ENCODE measurements at places on chromosomes 2 and 18.

- DNase-seq: peak; percentile 60
These were observed 47.6 kb upstream of the TTC39C start for GRCh38 chr18:23966909-23967308.

GRCh38 chr2:233033672-233034071, 1.2 kb downstream of the NEU2 start:
- DNase-seq: no peak

DNA sequence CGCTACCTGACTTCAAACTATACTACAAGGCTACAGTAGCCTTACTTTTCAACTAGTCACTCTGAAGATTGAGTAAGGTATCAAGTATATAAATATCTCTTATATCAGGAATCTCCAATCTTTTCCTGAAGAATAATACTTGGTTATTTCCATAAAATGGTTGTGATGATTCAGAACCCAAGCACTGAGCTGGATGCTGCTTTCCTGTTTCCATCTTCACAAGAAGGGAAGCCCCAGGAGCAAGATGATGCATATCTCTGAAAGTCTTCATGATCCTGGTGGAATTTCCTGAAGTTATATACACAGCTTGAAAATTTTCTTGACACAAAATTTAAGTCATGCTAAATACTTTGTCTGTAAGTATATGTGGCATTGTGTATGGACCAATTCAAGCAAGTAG, 243.9 kb upstream of the TANK start:
- no peak for DNase-seq

GRCh38 chr2:224932522-224932921, 109.7 kb downstream of the DOCK10 start:
- no peak for DNase-seq

- DNase-seq: no peak
These were observed 10.4 kb downstream of the COPS9 start for GRCh38 chr2:240125742-240126141.

GRCh38 chr2:217751192-217751591, 251.6 kb downstream of the TNS1 start:
- no peak for DNase-seq

DNA sequence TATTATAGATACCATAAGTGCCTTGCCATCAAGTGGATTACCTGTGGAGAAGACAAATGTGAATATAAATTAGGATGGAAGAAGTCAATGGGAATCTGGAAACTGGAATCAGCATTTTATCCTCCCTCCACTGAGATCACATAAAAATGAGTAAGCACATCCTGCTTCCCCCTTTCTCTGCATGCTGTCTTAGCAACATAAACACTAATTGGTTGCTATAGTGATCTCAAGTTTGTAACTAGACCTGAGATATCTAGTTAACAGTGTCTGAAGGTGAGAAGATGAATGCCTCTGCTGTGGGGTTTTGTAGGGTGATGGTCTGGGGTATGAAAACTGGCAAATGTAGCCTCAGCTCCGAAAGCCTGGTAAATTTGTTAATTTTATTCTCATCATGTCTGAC, 1357.5 kb upstream of the CELF4 start:
- DNase-seq: peak; percentile 77

GRCh38 chr2:56288838-56289580, 105.2 kb downstream of the CCDC85A start:
- DNase-seq: peak; percentile 23

- DNase-seq: peak; percentile 56
These were observed 5.6 kb upstream of the IMP4 start for GRCh38 chr2:130336877-130337734.

DNA sequence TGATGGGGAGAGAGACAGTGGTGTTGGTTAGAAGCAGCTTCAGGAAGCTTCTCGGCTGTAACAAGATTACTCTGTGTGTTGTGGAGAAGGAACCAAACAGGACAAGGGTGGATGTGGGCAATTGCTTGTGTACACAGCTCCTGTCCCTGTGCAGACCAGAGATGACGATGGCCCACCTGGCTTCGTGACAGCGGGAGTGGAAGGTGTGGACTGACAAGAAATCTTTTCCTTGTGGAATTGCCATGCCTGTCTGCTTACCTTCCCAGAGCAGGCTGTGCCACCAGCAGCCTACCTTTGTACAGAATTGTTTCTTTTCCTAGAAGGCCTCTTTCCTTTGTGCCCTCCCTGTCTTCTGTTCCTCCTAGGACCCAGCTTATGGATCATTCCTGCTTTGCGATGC, 93.8 kb downstream of the ITGB1BP1 start:
- DNase-seq: no peak

DNA sequence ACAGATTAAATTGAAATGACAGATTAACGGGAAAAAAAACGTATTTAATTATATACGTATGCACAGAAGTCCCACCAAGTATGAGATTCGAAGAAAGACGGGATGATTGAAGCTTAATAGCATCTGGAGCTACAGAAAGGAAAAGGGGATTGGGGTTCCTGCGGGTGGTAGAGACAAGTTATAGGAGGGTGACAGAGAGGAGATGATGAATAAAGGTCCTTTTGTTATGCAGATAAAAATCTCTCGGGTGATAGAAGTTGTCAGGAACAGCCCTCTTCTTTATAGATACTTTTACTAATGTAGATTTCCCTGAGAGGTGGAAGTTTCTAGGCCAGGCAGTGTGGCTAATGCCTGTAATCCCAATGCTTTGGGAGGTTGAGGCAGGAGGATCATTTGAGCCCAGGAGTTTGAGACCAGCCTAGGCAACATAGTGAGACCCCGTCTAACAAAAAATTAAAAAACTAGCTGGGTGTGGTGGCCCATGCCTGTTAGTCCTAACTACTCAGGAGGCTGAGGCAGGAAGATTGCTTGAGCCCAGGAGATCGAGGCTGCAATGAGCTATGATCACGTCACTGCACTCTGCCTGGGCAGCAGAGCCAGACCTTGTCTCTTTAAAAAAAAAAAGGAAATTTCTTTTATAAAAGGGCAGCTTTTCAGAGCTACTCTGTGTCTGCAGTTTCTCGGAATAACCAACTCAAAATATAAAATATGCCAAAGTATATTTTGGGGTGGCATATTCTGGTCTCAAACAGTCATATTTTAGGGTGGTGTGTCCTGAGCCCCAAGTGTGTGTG, 113.0 kb downstream of the STPG4 start:
- DNase-seq: no peak

DNA sequence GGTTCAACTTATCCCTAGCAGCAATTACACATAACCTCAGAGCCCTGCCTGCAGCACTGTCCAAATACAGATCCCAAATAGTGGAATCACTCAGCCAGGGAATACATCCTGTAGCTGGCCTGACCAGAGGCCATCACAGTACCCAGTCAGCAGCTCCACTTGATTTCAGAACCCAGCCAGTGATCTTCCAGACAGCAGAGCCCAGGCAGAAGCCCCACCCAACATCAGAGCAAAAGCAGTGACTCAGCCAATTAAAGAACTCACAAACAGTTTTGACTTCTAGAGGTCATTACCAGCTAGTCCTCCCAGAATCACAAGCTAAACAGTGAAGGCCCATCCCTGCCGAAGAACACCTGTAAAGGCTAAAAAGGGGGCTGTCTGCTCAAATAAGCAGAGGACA, 118.0 kb upstream of the SRD5A2 start:
- DNase-seq: no peak

DNA sequence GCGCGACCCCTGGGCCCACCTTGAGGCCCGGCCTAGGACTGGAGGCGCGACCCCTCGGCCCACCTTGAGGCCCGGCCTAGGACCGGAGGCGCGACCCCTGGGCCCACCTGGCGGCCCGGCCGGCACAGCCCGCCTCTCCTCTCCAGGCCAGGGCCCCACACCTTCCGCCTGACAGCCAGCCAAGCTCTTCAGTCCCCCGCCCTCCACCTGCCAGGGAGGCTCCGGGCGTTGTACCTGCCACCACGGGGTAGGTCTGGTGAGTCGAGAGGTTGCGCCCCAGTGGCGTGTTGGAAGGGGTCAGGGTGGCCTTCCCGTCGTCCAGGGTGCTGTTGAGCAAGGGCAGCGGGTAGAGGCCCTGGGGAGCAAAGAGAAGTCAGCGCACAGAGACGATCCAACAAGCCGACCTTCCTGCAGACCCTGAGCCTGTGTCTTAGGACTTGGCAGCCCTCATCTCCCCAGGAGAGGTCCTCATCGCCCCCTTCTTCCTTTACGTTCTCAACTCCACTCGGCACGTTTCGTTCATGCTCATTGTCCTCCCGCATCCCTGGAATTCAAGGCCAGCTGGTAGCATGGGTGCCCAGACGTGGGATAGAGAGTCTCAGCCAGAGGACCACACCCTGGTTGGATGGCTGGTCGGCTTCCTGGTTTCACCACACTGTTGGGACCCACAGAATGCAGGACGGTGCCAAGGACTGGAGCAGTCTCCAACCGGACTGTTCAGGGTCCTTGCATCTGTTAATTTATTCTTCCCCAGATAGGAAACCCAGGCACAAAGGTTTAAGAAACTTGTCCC, 42.2 kb downstream of the PAX8 start:
- DNase-seq: no peak

- DNase-seq: no peak
These were observed 39.1 kb downstream of the TRAF3IP1 start for GRCh38 chr2:238359403-238359802.

DNA sequence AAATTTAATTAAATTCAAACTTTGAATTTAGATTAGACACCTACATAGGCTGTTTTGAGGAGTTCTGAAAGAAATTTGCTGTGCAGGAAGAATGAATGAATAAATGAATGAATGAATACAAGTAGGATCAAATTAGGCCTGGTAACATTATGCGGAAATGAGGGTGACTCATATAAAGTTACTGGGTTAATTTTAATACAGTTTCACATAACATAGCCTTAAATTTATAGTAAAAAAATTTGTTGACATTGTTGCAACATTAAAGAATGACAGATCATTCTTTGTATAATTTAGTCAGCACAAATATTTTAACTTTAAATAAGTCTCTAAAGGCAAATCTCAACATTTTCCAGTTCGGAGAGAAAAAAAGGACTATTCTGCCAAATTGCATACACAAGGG, 1293.1 kb upstream of the SLC39A10 start:
- DNase-seq: no peak

- DNase-seq: no peak
These were observed 27.3 kb downstream of the NCL start for GRCh38 chr2:231436957-231437356.

DNA sequence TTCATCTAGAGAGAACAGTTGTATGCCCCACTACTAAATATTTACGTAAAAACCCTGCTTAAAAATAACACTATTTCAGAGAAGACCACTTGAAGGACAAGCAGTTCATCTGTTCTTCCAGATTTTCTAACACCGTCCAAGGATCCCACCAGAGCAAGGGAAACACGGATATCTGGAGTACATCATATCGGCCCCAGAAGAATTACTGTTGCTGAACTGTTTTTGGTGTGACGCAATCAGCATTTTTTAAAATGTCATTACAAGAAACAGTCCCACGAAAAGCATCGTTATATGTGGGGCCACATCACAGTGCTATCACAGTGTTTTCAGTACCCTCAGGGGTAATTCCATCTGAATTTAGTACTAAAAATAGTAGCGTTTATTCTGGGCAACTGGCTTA, 134.5 kb upstream of the PKDCC start:
- DNase-seq: no peak

DNA sequence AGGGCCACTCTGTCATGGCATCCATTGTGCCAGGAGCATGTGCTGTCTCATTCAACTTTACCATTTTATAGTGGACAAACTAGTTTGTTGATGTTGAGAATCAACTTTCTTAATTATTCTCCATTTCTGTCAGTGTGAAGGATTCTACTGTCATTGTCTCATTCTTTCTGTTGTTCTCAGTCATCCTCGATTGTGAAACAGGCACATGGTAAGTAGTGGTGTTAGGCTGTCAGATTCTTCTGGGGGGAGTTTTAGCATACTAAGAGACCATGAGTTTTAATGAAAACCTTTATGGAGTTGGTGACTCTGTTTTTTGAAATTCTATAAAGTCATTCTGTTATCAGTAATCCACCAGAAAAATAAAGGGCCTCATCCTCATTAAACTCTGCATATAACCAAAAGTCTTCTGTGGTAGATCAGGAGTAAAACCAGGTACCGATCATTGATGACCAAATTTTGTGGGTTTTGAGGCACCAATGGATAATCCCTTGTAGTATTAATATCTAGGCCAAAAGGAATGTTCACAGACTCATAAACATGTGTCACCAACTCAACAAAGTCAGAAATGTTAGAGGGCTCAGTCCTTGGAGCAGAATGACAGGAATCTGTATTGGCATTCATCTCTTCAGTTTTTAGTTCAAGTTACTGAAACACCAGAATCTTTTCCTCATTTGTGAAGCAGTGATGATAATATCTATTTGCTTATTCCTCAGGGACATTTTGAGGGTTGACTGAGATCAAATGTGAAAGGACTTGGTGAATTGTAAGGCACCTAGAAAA, 73.2 kb downstream of the CERS6 start:
- no peak for DNase-seq

GRCh38 chr2:121502246-121502645, 28.4 kb upstream of the RNU4ATAC start:
- DNase-seq: no peak

DNA sequence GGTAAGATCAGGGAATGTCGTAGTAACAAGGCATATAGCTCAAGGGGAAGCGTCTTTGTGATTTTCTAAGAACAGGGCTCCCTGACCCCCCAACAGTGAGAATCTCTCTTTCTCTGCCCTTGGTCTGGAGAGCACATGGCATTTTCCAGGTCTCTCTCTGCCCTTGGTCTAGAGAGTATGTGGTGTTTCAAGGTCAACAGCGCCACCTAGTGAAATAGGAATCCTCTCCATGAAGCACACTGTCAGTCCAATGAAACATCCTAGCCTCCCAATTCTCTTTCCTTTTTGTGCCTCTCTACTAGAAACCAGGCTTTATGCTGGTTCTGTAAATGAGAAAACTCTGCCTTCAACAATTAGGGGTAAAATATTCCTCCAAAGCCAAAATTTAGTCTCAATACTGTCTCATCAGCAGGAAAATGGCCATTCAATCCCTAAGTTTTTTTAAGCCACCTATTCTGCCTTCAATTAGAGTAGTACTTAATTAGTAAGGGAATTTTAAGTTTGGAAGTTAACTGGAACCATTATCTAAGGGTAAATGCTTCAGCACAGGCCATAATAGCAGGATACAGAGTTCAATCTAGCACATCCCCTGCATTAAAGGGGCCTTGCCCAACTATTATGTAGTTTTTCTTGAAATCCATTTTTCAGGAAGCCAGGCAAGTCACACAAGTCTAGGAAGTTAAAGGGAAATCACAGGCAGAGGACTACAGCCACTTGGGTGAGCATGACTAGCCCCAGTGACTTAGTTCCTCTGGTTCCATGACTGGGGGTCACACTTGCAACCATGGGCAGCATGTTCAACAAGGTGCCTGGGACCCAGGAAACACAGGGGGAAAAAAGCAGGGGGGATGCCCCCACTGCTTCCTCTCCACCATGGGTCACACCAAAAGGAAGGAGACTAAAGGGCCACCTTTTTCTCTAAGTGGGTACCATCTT, 12.4 kb downstream of the DYM start:
- peak; percentile 35 for DNase-seq

DNA sequence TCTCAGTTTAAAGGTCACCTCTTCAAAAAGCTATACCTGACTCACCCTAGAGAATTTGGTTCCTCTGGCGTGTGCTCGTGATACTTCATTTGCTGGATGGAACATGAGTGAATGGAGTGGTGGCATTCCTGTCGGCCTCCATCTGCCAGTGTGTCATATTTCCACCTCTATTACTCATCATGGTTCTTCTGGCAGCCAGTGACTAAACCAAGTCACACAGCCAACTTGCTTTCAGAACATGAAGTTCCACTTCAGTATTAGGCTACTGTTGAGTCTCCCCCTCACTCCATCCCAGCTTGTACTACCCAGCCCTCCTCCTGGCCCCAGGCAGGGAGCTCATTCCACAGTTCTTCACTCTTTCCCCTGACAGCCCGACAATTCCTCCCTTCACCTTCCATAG, 169.8 kb downstream of the MREG start:
- no peak for DNase-seq
